ENCODE measurements at places on chromosomes 11 and 22.

- DNase-seq, result no peak
These were observed 8.3 kb downstream of the CD44 start for GRCh38 chr11:35147235-35147634.

DNA sequence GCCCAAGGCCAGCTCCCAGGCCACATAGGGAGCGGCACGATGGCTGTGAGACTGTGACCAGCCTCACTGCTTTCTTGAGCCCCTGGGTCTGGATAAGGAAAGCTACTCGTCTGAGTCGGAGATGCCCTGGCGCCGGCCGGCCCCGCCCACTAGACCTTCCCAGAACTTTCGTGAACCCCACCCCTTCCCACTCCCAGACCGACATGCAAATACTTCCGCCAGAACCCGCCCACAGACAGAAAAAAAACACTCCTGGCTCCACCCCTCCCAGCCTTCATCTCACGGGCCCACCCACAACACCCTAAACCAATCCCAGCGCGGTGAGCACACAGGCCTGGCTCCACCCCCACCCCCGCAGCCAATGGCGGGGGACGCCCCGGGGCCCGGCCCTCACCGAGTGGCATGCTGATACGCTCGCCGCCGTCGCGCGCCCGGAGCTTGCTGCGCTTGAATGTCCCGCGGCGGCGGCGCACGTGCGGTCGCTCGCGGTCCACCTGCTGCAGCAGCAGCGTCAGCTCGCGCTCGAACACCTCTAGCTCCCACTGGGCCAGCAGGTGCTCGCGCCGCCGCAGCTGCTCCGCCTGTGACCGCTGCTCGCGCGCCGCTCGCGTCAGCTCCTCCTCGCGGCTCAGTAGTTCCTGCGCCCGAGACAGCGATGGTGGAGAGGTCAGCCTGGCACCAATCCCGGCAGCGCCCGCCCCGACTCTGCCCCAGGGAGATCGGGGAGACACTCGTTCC lies 7.0 kb downstream of the MAP3K11 start:
- DNase-seq, result no peak

DNA sequence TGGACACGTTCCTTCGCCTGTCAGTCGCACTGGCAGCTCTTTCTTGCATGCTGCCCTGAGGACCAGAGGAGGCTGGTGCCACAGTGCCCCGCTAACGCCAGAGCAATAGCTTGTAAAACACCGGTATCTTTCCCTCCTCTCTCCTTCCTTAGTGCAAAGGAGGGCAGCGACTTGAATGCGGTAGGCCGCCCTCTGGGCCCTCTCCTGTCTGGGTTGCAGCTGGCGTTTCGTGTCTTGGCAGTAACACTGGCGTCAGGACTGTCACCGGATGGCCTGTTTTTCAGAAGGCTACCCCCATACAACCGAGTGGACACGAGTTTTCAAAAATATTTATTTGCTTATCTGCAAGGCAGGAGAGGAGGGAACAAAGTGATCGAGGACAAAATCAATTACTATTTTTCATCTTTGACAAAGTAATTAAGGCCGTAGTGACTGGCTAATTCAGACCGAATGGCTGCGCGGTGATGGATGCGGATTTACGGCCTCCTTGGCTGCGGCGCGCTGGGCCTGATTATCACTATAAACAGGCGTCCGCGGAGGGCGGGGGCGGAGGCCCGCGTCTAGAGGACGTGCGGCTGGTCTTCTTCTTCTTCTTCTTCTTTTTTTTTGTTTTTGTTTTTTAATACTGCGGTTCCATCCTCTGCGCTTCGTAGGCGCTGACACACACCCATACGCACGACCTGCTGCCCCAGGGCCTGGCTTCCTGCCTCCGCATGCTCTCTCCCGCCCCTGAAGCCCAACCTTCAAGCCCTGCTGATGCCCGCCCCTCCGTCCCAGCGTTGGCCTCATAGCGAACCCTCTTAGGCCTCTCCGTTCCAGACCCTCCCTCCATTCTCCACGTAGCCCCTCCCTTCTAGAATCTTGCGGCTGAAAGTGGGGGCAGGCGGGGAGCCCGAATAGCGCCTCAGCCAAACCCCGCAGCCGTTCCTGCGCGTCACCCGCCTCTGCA lies 2.9 kb upstream of the SLC6A5 start:
- DNase-seq, result no peak

DNA sequence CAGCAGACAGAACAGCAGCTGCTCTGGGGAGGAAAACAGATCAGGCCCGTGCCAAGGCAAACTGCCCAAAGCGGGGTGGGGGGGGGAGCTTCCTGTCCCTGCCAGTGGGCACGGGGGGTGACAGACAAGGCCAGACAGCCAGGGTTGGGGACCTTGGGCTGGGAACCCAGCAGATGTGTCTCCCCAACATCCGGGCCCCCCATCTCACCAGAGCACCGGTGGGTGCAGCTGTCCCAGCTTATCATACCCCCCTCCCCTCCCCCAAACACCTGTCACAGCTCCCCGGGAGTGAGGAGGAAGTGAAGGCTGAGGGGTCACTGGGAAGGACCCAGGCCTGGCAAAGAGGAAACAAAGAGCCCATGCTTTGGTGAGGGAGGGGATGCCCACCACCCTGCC lies 1.3 kb downstream of the PPP1R14B start:
- DNase-seq, result no peak

- DNase-seq, result no peak
These were observed 10.6 kb downstream of the CARS1 start for GRCh38 chr11:3046641-3047040.

DNA sequence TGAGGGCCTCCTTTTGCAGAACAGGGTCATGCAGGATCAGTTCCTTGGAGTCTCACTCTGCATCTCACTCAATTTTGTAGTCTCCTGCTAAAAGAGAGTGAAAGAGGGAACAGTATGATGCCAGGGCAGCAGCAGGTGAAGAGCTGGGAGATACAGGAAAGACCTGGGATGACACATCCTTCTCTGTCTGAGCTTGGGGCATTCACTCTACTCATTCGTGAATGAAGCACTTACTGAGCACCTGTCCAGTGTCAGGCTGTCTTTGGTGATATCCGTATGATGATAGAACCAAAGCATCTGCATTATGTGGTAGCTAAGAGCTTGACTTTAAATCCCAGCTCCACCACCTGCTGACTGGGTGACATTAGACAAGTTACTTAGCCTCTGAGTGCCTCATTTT lies 14.4 kb downstream of the SREBF2 start:
- DNase-seq, result peak; percentile 20

DNA sequence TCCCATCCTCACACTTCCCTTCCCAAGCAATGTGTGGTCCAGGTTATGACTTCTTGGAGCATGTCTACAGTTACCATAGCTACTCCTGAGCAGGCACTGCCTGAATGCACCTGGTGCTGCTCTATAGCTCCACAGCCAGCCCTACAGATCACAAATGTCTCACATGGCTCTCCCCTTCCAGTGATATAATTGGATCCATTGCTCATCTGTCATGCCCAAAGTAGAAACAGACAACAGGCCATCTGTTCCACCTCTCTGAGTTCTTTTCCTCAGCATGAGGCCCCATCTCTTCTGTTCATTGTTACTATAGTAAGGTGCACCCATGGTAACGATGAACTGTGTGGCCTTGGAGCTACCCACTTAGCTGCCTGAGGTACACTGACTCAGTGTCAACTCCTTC lies 320.3 kb upstream of the ZC3H12C start:
- peak; percentile 91 for DNase-seq

DNA sequence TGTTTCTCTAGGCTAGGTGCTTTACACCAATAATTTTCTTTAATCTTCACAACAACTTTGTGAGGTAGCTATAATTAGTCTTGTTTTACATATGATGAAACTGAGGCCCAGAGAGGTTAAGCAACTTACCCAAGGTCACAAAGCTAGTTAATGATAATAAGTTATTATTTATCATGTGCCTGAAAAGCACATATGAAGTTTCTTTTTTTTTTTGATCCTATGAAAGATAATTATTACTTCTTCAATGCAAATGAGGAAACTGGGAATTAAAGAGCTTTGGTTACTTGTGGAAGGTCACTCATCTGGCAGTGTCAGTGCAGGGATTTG lies 22.8 kb downstream of the STIM1 start:
- no peak for DNase-seq

DNA sequence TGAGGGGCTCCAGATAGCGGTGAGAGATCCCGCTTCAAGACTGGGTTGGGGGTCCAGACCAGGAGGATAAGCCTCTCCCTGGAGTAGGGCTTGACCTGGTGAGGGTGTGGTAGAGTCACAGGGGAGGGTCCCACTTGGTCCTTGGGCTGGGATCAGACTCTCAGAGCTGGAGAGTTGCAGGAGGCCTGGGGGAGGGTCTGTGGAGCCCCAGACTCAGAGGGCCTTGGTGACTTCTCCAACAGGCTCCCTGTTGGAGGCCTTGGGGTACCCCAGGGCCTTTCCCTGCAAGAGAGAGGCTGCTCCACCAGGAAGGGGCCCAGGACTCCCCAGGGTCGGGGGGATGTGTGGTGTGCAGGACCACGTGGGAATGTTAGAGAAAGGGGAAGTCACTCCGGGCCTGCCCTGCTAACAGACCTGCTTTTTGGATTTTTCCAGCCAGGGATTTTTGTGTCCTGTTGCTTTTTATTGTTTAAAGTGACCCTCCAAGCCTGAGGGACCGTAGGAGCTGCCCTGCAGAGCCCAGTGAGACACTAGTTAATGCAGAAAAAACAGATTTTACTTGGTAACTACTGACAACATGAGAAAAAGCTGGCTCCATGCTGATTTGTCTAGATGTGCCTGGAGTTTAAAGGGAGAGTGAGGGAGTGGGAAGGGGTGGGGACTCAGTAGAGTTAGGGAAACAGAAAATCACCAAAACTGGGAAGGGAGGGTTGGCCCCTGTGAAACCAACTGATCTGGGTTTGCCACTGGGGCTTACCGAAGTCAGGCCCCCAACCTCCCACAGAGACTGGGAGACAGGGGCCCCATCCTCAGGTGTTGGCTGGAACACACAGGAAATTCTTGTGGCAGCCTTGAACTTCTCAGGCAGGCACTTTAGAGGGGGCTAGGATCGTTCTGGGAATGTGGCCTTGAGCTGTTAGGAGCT lies 801 bp upstream of the TXNRD2 start:
- DNase-seq, result no peak

DNA sequence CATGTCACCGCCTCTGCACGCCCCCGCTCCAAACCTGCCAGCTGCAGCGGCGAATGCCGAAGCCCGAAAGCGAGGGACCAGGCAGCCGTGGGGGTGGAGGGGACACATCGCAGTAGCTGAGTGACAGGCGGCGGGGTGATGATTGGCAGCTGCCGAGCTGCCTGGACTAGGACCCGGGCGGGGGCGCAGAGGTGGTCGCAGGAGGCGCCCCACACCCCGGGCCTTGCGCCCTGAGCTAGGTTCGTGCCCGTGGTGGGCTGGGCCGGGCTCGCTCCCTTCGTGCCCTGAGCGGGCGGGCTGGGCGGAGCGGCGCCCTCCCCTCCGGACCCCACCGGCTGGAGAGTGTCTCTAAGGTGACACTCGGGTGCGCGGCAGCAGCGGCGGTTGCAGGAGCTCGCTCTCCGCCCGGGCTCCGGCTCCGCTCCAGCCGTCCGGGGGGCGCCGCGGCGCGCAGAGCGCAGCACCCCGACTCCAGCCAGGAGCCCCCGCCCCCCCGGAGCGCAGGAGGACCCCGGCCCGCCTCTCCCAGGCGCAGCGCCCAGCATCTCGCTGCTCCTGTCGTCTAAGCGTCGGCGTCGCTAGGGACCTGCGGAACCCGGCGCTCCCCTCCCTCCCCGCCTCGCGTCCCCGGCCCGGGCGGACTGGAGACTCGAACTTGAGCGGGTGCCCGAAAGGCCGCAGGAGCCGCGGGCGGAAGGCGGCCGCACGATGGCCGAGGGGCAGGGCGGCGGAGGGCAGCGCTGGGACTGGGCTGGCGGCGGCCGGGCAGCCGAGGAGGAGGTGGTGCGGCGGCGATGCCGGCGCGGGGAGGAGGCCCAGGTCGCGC lies 14.5 kb upstream of the DGKZ start:
- peak; percentile 57 for DNase-seq

GRCh38 chr22:25641650-25642049 lies 77.2 kb downstream of the GRK3 start:
- no peak for DNase-seq

- DNase-seq, result no peak
These were observed 6.0 kb upstream of the LIF start for GRCh38 chr22:30252411-30253204.

DNA sequence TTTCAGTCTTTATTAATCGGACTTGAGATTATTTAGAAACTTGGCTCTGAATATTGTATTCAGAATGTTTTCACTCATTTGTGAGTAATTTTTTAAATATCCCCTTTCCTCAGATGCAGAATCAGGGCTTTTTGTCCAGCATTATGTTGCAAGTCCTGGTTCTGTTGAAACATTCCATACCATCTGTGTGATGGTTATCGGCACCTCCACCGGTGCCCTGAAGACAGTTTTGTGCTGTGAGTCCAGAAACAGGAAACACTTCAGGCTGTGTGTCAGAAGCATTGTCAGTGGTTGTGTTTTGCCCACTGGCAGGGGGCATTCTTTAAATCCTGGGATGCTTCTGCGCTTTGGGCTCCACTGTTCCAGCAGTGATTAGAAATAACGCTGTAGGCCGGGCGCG lies 20.4 kb downstream of the CDPF1 start:
- no peak for DNase-seq

DNA sequence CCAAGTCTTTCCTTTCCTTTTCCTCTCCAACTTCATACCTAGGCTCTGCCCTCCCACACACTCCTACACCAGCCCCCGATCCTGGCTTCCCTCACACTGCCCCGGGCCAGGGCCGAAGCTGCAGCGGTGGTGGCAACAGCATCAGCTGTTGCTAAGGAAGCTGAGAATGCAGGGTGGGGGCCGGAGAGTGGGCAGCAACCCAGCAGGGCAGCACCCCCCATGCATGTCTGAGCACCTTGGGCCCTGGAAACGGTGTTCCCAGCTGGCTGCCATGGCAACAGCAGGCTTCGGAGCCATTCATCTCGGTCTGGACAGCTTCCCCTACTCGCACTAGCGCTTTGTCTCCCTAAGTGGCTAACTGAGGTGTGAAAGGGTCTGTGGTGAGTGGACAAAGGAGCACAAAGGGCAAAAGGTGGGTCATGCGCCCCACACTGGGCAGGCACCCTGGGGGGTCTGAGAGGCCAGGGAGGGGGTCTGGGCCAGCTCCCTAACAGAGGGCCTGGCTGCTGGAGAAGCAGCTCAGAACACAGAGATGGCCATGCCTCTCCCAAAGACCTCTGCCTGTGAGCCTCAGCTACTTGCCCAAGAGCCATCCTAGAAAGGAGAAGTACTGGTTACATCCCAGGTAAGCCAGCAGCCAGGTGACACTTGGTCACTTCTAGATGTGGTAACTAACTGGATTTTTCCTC lies 42.1 kb upstream of the JAM3 start:
- peak; percentile 44 for DNase-seq

DNA sequence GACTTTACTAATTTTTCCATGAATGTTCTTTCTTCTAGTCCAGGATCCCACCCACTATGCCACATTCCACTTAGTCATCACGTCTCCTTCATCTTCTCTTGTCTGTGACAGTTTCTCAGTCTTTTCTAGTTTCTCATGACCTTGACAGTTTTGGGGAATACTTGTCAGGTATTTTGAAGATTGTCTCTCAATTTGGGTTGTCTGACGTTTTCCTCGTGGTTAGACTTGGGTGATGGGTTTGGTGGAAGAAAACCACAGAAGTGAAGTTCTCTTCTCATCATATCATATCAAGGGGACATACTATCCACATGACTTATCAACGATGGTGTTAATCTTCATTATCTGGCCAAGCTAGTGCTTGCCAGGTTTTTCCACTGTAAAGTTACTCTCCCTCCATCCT lies 102.4 kb downstream of the LRRC32 start:
- no peak for DNase-seq

Data from NCI-H345 (cell line).